ENCODE measurements at places on chromosomes 7 and 10. TPM values are rescaled to one million over a fixed set of nuclear protein-coding genes. Genes with fewer than 3 reads are reported as not detected.

- no peaks in the 10 kb centered on the region for H3K27me3 ChIP-seq
- DNase-seq, result no peak
- H3K4me1 ChIP-seq, result no peaks in the 10 kb centered on the region
- no peaks in the 10 kb centered on the region for H3K36me3 ChIP-seq
- H3K27ac ChIP-seq, result no peak overlapping the region
- H3K4me3 ChIP-seq, result no peak overlapping the region
These were observed 62.2 kb downstream of the AKR1E2 start for GRCh38 chr10:4888236-4888635.

DNA sequence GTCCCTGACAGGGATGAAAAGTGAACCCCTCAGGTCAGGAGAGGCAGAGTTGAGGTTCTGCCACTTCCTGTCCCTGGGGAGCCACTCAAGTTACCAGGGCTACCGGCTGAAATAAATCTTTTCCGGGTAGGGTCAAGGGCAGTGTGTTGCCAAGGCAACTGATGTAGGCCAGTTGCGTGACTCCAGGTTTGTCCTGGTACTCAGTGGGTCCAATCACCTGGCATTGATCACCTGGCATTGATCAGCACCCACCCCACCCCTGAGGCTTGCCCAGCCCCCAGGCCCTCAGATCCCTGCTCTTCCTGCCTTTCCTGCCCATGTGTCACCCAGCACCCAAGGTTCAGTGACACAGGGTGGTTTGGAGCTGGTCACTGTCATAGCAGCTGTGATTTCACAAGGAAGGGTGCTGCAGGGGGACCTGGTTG, 5.9 kb downstream of the SAP25 start:
- no peak for DNase-seq
- H3K36me3 ChIP-seq, result no peaks in the 10 kb centered on the region
- H3K4me1 ChIP-seq, result peaks cover 35% of the 10 kb centered on the region

DNA sequence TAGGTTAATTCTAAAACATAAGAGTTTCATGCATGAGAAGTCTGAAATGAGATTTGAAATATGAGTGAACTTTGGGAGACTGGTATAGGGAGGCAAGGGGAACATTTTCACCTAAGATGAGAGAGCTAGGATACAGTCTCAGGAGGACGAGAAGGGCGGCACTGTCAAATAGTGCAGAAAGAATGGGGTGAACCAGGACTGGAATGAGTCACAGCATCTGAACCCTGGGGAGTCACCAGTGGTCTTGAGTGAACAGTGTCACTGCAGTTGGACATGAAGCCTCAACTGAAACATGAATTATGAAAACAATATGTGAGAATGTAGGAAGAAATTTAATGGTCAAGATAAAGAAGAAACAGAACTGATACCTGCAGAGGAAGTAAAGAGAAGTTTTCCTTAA, 33.8 kb downstream of the GNG11 start:
- DNase-seq, result no peak
- no peak overlapping the region for H3K4me3 ChIP-seq
- H3K36me3 ChIP-seq, result no peaks in the 10 kb centered on the region

DNA sequence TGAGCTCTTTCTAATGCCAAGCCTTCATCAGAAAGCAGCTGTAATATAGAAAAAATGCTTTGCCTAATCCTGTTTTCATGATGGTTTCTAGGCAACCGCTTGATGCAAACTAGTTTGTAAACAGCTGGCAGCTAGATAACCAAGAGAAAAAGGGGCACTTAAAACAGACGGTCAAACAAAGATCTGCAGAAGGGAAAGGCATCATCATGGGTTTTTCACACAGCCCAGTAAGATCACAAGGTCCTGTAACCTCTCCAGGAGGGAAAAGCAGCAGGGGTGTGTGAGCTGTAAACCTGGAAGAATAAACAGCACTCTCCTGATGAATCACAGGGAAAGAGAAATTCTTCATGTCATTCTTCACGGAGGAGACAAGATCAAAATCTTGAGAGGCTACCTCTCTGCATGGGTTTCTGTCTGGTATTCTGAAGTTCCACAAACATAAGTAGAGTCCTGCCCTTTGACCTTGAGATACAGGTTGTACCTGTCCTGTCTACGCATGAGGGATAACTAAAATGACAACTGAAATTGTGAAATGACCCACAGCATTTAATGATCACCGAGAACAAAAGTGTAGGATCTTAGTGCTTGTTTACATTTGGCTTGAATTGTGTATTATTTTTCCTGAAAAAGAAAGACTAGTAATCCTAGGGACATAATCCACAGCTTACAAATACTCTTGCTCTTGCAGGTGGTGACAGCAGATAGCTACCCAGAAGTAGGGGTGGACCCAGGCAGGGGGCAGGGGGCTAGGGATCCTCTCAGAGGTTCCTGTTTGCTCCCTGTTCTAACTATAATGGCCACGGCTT, 48.0 kb downstream of the CREB3L2 start:
- DNase-seq, result no peak
- no peaks in the 10 kb centered on the region for H3K4me1 ChIP-seq
- no peak overlapping the region for H3K4me3 ChIP-seq
- H3K27me3 ChIP-seq, result no peaks in the 10 kb centered on the region
- no peaks in the 10 kb centered on the region for H3K36me3 ChIP-seq

GRCh38 chr7:52648872-52649271, 386.6 kb upstream of the POM121L12 start:
- no peaks in the 10 kb centered on the region for H3K36me3 ChIP-seq
- no peaks in the 10 kb centered on the region for H3K27me3 ChIP-seq
- H3K4me1 ChIP-seq, result no peaks in the 10 kb centered on the region
- H3K27ac ChIP-seq, result no peak overlapping the region
- H3K4me3 ChIP-seq, result no peak overlapping the region

DNA sequence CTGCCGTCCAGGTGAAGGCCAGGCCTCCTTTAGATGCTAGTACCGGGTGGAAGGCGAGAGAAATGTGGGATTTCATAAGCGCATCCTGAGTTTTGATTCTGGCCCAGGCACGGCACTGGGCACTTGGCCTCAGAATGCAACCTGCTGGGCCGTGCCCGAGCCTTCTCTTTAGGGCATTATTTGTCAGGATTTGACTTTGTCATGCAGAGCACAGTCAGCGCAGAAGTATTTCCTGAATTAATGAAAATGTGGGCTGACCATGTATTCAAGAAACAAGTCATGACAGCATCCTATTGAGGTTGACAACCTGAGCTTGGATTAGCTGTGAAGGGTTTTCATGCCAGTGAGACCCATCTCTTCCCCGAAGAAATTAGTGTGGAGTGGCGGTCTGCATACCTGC, 34.4 kb downstream of the RCC1L start:
- peaks cover 23% of the 10 kb centered on the region for H3K36me3 ChIP-seq
- no peak overlapping the region for H3K4me3 ChIP-seq
- DNase-seq, result no peak
- H3K27me3 ChIP-seq, result no peaks in the 10 kb centered on the region
- H3K27ac ChIP-seq, result no peak overlapping the region

- no peak overlapping the region for H3K4me3 ChIP-seq
- H3K36me3 ChIP-seq, result no peaks in the 10 kb centered on the region
- no peak for DNase-seq
- no peaks in the 10 kb centered on the region for H3K4me1 ChIP-seq
These were observed 212.3 kb downstream of the DKK1 start for GRCh38 chr10:52526251-52526823.

DNA sequence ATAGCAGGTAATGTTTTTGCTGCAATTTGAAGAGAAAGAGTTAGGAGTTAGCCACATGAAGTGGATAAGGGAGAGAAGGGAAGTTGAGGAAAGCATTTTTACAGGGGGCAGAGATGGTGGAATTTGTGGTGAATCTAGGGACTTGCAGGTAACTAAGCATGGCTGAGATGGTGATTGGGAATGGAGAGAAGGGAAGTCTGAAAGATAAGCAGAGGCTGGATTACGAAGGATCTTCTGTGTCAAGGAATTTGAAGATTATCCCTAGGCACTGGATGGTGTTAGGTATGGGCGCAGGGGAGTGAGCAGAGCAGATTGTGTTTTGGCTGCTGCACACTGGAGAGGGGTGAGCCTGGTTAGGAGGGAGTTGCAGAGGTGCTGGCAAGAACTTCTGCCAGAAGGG, 25.3 kb downstream of the ZRANB1 start:
- no peak for DNase-seq
- no peaks in the 10 kb centered on the region for H3K27me3 ChIP-seq
- peaks cover 36% of the 10 kb centered on the region for H3K36me3 ChIP-seq
- H3K4me3 ChIP-seq, result no peak overlapping the region
- H3K27ac ChIP-seq, result no peak overlapping the region

DNA sequence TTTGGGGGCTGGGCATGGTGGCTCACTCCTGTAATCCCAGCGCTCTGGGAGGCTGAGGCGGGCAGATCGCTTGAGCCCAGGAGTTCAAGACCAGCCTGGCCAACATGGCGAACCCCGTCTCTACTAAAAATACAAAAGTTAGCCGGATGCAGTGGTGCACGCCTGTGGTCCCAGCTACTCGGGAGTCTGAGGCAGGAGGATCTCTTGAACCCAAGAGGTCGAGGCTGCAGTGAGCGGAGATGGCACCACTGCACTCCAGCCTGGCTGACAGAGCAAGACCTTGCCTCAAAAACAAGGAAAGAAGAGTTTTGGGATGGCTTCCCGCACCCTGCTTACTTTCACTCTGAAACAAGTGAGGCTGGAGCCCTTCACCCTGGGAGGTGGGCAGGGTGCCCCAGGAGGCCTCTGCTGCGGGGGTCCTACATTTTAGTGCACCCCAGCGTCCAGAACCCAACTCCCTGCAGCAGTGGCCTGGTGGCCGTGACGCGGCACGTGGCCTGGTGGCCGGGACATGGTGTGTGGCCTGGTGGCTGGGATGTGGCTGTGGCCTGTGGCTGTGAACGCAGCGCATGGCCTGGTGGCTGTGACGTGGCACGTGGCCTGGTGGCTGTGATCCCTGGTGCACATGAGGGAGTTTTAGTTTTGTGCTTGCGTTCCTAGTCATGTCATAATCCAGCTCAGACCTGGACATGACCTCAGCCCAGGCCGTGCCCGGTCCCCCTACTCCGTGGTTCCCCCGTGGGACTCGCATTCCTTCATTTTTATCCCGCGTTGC, 9.3 kb downstream of the KNDC1 start:
- no peaks in the 10 kb centered on the region for H3K36me3 ChIP-seq
- no peaks in the 10 kb centered on the region for H3K27me3 ChIP-seq
- H3K4me1 ChIP-seq, result no peaks in the 10 kb centered on the region
- no peak for DNase-seq

FKBP6 gene
- total RNA-seq, result not detected

STEAP4 gene
- total RNA-seq, result not detected

GCK gene
- 0.29 TPM for total RNA-seq

KNDC1 gene
- not detected for total RNA-seq

JCAD gene
- 0.44 TPM for total RNA-seq

AGR2 gene
- not detected for total RNA-seq

FFAR4 gene
- total RNA-seq, result not detected
